ENCODE measurements at places on chromosomes 11 and 22.

- DNase-seq = no peak
Observed at GRCh38 chr11:62513626-62514025, 33.0 kb downstream of the AHNAK start.

GRCh38 chr11:104529213-104529612 lies 365.3 kb upstream of the PDGFD start:
- DNase-seq = no peak

DNA sequence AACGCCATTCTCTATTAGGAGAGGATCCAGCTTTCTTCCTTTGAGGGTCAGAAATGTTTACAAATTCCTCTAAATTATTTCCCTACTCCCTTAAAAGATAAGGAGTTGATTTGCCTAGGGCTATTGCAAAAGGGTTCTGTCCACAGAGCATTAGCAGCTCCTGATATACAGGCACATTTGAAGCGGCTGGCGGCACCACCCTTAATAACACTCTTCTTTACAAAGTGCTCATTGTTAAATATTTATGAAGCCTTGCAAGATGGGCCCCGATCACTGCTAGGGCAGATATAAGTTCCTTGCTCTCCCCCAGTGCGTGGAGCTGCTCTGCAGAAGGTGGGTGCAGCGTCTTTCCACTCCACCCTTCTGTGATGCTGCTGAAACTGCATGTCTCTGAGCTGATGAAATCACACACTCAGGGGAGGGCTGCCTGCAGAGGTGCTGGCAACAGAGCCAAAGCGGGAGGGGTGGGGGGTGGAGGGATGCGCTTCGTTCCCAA lies 116.7 kb upstream of the NTM start:
- DNase-seq = no peak

GRCh38 chr11:94885133-94885532 lies 88.2 kb downstream of the CWC15 start:
- no peak for DNase-seq

GRCh38 chr22:26561756-26562417 lies 28.0 kb downstream of the TPST2 start:
- DNase-seq = no peak

Data from T-helper 9 cell (primary cell).